ENCODE measurements at places on chromosomes 6 and 20.

DNA sequence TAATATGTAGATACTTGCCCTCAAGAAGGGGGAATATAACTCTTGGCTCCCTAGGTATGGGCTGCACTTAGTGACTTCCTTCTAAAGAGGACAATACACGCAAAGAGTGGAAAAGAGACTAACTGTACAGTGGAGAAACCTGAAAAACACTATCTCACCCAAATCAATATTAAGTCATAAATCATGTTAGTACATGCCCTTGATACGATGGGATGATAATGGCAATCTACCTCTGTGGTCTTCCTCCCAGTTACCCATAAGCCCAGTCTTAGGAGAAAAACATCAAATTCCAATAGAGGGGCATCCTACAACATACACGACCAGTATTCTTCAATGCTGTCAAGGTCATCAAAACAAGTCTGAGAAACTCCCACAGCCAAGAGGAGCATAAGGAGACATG, 1.3 kb downstream of the TRIM26 start:
- DNase-seq: no peak

DNA sequence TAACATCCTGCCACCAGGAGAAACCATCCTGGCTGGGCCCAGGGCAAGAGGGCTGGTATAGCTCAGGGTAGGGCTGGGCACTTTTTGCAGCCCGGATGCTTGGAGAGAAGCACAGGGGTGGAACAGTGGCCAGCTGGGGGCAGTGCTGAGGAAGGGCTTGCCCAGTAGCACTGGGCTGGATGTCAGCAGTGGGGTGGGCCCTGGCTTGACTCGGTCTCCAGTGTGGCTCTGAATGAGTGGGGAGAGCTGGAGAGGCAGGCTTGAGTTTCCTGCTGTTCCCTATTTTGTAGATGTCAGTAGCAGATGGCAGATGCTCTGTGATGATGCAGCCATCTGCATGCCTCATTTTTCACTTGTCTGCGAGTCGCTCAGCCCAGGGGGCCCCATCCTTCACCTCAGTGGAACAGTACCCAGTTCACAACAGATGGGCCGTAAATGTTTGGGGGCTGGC, 56.3 kb upstream of the TULP1 start:
- no peak for DNase-seq

GRCh38 chr6:46584586-46584985, 68.0 kb downstream of the CYP39A1 start:
- DNase-seq: no peak

DNA sequence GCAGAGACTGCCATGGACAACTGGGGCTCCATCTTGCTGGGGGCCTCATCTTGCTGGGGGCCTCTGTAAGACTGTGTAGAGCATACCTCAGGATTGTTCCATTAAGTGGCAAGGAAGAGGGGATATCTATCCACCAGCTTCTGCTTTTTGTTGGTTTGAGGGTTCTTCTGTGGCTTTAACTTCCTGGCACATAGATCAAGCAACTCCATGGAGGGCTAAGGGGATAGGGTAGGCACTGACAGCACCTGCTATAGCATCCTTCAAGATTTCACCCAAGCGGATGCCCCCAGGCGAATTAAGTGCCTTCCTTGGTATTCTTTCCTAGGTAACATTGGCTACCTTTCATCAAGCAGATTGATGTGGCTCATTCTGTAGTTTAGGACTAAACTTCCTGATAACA, 3.8 kb upstream of the LRRN4 start:
- DNase-seq: no peak

DNA sequence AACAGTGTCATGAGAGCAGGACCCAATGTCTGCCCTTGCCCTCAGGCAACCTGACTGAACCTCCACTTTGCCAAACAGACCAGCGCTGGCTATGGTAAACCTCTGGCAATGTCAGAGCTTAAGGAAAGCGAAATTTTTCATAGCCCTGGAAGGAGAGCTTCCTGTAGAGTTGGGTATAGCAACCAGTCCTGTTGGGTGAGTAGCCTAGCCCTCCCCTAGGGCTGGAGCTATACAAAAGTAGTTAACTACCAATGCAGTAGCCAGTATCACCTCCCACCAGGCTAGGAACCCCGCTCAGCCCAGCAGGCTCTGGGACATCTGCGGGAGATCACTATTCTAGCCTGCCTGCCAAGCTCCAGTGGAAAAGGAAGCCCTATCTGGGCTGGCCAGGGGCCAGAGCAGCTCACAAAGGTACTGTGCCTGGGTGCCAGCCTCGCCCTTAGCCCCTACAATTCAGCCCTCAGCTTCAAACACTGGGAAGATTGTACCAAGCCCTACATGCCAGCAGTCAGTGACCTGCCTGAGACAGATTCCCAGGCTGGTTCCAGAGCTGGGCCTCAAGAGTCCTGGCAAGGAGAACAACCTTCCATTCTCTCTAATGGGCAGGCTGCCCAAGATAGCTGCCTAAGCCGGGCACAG, 7.9 kb downstream of the WFDC3 start:
- no peak for DNase-seq

DNA sequence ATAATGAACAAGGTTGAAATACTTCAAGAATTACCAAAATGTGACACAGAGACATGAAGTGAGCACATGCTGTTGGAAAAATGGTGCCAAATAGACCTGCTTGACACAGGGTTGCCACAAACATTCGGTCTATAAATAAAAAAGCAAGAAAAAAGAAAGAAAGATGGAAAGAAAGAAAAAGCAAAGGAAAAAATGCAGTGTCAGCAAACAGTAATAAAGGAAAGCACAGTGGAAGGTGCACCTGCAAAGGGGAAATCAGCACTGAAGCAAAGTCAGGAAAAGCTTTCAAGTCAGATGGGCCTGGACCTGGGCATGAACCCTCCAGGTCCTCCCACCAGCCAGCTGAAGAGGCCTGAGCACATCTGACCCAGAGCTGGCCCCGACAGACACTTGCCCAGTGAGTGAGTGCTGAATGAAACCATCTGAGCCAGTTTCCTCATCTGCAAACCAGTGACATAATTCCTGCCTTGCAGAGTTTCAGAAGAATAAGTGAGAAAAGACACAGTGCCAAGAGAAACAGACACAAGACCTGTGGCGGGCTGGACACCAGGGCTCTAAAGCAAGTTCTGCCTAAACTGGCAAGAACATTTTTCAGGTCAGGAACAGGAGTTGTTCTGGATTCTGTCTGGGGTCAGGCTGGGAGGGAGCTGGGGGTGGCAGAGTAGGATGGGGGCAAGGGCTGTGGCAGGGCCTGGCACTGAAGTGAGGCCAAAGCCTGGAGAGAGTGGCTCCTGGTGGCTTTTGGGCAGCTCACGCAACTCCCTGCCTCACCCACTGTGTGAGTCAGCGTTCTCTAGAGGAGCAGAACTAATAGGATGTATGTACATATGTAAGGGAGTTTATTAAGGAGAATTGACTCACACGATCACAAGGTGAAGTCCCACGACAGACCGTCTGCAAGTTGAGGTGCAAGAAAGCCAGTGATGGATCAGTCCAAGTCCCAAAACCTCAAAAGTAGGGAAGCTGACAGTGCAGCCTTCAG, 23.9 kb upstream of the MICB start:
- no peak for DNase-seq

DNA sequence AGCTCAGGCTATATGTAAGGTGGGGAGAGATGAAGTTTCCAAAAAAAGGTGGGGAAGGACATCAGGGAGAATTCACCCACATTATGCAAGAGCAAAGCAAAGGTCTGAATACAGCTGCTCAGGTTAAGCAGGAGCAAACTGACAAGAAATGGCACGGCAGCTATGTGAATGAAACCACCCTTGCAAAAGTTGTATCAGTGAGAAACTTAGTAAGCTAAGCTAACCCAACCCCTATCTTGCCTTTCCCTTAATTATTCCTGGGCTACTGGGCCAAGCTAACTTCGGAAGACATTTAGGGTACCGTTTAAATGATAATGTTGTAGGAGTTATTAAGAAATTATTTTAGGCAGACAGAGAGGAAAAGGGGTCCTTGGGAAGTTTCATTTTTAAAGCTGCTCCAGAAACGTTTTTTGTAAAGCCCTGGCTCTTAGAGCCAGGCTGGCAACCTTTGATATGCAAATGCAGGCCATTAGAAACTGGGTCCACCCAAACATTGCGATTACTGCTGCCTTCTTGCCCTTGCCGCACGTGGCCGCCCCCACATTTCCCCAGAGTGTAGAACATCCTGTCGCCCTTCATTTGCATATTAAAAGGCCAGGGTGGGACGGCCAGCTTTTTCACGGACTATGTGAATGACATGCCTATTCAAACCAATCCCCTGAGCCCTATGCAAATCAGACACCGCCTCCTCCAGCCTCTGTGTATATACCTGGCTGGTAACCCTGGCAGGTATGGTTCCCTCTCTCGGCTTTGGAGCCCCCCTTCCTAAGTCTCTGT, 60.5 kb upstream of the SAMD5 start:
- DNase-seq: no peak

DNA sequence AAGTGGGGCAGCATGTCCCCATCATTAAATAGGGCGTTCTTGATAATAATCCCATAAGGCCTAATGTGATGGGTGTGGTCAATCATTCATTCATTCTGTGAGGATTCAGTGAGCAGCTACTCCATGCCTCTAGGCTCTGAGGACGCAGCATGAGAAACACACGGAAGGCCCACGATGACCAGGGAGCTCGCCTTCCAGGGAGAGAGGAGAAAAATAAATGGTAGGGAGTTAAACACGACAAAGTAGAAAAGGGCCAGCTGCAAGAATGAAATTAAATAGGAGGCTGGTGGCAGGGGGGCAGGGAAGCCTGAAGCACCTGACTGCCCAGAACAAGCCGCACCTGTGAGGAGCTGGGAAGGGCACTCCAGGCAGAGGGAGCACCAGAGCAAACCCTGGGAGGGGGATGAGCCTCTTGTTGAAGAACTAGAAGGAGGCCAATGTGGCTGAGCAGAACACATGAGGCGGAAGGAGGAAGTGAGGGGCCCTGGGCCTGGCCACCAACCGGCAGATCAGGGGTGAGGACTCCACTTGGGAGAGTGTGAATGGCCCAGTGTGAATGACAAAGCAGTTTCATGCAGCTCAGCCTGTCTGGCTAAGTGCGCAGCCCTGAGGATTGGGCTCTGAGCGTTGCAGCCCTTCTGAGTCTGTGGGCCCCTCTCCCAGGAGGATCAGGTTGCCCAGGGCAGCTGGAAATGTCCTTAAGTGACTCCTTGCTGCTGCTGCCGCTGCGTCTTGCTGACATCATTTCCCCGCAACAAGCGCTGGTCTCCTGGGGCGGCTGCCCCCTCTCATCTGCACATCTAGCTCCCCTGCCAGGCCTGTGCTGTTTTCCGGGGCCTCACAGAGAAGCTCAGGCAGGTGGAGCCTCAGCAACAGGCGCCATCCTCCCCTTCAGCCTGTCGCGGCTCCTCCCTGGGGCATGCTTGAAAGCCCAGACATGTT, 99.9 kb downstream of the CDH26 start:
- DNase-seq: no peak

Measured in stimulated activated CD8-positive, alpha-beta memory T cell treated with anti-CD3 and anti-CD28 coated beads, Interleukin-12 subunit alpha, Interleukin-12 subunit beta, amount 100 ng/mL, for 1 hour (primary cell).